ENCODE measurements at places on chromosomes 16 and 17.

DNA sequence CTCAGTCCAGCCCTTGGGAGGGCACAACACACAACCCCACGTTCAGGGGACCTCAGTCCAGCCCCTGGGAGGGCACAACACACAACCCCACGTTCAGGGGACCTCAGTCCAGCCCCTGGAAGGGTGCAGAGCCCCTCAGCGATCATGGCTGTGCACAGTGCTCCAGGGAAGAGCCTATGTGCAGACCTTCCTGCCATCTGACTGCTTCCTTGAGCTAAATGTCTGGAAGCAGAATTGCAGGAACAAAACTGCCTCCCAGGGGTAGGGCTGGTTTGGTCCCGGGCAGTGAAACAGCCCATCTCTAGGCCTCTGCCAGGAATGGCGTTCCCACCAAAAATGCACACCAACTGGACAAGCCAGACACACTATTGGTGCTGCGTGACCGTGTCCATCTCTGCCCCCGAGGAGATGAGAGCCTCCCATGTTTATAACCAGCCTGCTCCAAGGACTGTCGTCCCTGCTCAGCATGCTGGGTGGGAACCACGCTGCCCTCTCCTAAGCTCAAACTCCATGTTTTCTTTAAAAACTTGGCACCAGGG, 44.0 kb downstream of the ZNF276 start:
- DNase-seq = no peak

- no peak for DNase-seq
Observed at GRCh38 chr16:1279945-1280589, 24.2 kb downstream of the TPSD1 start.

- DNase-seq = peak; percentile 48
Observed at GRCh38 chr17:59001158-59001814, 105.4 kb downstream of the TRIM37 start.

DNA sequence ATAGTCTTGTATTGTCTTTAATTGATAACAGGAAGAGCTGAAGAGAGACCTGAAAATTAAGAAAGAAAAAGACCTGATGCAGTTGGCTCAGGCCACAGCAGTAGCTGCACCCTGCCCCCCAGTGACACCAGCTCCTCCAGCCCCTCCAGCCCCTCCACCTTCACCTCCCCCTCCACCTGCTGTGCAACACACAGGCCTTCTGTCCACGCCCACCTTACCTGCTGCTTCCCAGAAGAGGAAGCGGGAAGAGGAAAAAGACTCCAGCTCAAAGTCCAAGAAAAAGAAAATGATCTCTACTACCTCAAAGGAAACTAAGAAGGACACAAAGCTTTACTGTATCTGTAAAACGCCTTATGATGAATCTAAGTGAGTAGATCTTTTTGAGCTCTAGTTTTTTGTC, 36.8 kb downstream of the C17orf58 start:
- DNase-seq = no peak

DNA sequence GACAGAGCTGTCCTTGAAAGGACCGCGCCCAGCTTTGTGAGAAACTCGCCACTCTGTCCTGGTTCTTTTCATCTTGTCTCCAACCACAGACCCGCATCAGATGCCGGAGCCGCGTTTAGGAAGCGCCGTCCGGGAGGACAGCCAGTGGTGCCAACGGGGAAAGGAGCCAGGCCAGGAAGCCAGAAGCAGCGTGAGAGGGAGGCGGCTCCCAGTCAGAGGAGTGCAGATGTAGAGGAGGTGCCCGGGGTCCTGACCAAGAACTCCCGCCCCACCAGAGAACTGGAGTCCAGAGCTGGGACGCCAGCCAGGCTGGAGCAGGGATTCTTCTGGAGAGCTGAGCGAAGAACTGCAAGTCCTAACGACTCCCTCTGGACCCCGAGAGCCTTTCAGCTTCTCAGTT, 49.3 kb upstream of the TNRC6C start:
- DNase-seq = no peak

GRCh38 chr16:15636392-15636873, 6.5 kb downstream of the MARF1 start:
- no peak for DNase-seq

DNA sequence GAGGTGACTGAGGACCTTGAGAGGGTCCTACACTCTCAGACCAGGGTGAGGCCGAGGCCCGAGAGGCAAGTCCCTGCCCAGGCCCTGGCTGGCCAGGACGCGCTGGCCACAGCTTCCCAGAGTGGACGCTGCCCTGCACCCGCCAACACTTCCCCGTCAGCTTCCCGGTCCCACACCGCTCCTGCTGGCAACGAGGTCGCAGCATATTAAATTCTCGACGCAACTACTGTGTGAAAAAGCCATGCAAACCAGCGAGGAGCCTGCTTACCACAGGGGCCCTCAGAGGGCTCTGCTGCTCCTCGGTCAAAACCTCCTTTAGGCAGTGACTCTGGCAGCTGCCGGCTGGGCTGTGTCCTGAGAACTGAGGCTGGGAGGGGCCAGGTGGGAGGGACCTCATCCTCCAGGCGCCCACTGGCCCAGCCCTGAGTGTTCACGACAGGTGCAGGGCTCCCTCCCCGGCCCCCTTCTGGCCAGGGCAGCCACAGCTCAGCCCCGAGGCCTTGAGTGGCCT, 2.1 kb upstream of the TEX19 start:
- no peak for DNase-seq

DNA sequence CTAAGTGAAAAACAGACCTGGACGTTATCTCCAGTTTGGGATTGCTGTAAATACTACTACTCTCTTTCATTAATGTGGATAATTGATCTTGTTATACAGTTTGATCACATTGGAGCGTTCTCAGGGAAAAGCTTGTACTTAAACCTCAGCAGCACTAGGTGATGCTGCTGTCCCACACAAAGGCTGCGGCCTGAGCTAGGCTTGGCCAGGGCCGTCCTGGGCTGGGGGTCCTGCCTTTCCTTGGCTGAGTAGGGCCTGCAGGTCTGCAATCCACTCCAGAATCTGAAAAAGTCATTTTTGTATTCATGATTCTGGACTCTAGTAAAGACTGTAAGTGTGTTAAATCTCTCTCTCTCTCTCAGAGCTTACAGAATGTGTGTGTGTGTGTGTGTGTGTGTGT, 23.7 kb upstream of the PMFBP1 start:
- no peak for DNase-seq

DNA sequence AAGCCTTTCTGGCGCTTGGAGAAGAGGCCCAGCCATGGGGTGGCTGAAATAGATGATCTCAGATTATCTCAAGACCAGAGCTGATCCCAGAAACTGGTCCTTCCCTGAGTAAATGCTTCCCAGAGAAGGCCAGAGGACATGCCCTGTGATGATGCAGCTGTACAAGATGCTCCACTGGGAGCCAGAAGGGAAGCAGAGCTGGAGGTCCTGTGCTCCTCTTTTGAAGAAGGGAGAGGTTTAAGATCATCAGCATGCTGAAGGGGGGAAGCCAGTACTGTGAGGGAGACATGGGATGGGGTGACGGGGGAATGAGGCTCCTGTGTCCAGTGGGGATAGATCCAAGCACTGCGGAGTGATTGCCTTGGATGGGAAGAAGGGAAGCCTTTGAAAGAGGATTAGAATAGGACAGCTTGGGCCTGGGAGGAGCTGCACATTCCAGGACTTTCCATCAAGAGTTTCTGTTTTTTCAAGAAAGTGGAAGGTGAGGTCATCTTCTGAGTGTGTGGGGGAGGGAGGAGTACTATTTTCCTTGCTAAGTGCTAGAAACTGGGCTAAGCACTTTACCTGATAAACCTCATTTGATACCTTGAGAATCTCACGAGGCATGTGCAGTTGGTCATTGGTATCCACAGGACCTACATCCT, 16.4 kb upstream of the ALOX15B start:
- no peak for DNase-seq

DNA sequence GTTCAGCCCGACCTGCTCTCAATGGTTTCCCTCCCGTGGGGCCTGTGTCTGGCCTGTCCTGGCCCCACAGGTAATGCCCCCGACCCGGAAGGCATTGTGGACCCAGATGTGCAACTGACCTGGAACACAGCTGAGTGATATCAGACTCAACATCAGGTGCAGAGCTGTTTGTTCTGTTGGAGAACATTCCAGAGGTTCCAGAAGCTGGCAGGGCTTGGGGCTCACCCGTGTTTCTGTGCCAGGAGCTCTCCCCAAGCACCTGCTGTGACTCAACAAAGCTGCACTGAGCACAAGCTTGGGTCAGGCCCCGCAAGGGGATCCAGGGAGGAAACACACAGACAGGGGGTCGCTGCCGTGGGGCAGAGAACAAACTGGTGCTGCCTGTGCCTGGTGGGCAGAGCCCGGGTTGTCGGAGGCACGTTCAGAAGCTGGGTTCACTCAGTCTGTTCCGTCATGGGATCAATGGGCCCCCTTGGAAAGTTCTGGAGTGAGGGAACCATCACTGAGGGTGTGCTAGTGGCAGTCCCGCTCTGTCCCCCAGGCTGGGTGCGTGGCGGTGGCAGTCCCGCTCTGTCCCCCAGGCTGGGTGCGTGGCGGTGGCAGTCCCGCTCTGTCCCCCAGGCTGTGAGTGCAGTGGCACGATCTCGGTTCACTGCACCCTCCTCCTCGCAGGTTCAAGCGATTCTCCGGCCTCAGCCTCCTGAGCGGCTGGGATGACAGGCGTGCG, 22.1 kb downstream of the HS3ST6 start:
- no peak for DNase-seq

DNA sequence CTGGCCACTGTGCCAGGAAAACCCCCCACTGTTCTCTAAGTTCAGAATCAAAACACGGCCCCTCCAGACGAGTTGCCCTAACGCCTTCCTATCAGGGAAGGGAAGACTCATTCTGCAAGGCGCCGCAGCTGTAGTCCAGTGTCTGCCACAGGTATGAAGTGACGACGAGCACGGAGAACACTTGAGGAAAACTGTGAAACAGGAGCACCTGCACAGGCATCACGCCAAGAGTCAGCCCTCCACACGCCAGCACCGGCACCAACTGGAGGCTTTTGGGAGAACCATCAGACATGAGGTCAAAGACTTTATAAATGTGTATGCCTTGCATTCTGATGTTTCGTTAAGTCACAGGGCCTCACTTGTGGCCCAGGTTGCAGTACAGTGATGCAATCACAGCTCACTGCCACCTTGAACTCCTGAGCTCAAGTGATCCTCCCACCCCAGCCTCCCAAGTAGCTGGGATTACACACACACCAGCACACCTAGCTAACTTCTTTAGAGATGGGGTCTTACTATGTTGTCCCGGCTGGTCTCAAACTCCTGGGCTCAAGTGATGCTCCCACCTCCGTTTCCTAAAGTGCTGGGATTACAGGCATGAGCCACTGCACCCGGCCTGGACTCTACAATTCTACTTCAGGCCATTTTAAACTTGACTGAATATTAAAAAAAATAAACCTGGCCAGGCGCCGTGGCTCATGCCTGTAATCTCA, 22.9 kb downstream of the KLHDC4 start:
- no peak for DNase-seq

DNA sequence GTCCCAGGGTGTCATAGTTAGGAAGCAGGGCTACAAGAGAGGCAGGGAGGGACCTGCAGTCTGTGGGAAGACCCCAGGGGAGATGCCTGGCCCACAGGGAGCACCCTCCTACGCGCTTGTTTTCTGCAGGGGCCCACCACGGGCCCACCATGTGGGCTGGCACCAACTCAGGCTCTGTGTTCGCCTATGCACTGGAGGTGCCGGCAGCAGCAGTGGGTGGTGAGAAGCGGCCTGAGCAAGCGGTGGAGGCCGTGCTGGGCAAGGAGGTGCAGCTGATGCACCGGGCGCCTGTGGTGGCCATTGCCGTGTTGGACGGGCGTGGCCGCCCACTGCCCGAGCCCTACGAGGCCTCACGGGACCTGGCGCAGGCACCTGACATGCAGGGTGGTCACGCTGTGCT, 15.0 kb downstream of the LLGL1 start:
- no peak for DNase-seq

- peak; percentile 88 for DNase-seq
Observed at GRCh38 chr16:30417529-30418349, 10.3 kb downstream of the ZNF771 start.

DNA sequence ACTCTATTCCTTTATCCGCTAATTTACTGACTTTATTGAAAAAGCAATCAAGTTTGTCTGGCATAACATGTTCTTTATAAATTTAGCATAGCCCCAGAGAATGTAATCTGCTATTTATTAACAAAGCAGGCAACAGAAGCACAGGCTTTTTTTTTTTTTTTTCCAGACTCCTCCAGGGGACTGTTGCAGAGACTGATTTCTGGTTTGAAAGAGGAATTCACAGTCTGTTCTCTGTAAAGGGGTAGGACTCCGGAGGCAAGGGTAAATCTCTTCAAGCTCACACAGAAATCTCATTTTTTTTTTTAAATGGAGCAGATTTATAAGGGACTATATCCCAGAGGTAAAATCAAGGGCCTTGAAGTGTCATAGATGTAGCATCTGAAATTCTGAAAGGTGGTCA, 1386.5 kb upstream of the CDH8 start:
- no peak for DNase-seq

DNA sequence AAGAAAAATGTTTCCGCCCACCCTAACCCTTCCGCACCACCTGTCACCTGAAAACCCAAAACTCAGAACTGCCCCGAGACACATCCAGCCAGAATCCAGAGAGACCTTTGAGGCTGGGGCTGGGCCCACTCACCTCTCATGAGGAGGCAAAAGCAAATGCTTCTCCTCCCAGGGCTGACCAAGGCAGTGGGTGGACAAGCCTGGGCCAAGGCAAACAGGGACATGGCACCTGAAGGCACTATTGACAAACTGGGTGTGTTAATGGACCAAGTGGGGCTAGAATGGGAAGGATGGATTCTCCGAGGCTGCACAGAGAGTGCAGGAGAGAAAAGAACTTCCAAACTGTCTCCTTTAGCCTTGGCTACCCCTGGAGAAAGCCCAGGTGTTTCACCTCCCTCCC, 54.4 kb downstream of the SOX9 start:
- no peak for DNase-seq

DNA sequence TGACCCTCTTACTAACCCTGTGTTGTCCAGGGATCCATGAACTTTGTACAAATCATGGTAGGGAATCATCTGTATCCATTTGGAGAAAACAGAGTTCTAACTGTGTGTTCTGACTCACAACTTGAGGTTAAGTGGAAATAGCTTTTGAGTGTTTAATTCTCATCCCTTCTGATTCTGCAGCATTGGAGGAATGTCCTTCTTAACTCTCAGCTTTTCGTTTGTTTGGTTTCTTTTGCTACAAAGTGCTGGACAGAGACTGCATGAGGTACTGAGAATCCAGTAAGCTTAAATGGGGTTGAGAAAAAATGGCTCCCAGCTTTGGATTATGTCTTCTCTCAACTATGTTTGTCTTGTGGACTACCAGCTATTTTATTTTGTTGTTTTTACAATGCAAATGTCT, 352.1 kb upstream of the KIF2B start:
- DNase-seq = no peak
